ENCODE measurements at places on chromosomes 11 and 22. TPM values are rescaled to one million over a fixed set of nuclear protein-coding genes. Genes with fewer than 3 reads are reported as not detected.

Gene SMTNL1
- total RNA-seq, result not detected

Gene TMEM191B
- total RNA-seq, result 0.19 TPM

Gene H19
- total RNA-seq, result 28.1 TPM

Gene ISX
- not detected for total RNA-seq

Gene HTR3B
- total RNA-seq, result not detected

Gene USP2
- total RNA-seq, result not detected

Gene KRTAP5-9
- total RNA-seq, result not detected

Gene ZNF280B
- 1.6 TPM for total RNA-seq

Gene GAL
- 2.9 TPM for total RNA-seq

All from vein endothelial cell (primary cell).